Thoracic aorta (tissue), 2 donors: ENCODE measurements at places on chromosomes 2 and 18.
A peak's percentile ranks its signal among the peaks of the same experiment; 100 is the strongest.

DNA sequence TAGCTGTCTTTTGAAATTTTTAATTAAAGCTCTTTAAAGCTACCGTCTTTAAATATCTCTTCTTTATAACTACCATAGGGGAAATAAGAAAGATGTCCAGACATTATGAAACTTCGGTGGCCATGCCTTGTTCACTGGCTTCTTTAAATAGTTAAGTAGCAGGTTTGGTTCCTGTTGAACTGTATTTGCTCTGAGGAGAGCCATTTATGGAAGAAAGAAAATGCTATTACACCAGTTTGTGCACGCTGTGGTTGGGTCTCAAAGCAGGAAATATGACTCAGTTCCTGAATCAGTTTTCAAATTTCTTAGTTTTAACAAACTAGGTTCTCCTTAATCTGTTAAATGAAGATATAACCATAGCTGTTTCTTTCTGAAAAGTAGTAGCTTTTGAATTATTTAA is 12.2 kb downstream of the ARPC2 start:
- peak overlapping the region; percentile 88 for H3K27ac ChIP-seq
- H3K4me1 ChIP-seq = peaks cover 43% of the 10 kb centered on the region
- peak overlapping the region; percentile 39 for H3K4me3 ChIP-seq

- H3K27ac ChIP-seq = no peak overlapping the region
- no peaks in the 10 kb centered on the region for H3K36me3 ChIP-seq
- H3K4me1 ChIP-seq = no peaks in the 10 kb centered on the region
- H3K4me3 ChIP-seq = no peak overlapping the region
These were observed 129.6 kb downstream of the PPP1R1C start for GRCh38 chr2:182115258-182115657.

DNA sequence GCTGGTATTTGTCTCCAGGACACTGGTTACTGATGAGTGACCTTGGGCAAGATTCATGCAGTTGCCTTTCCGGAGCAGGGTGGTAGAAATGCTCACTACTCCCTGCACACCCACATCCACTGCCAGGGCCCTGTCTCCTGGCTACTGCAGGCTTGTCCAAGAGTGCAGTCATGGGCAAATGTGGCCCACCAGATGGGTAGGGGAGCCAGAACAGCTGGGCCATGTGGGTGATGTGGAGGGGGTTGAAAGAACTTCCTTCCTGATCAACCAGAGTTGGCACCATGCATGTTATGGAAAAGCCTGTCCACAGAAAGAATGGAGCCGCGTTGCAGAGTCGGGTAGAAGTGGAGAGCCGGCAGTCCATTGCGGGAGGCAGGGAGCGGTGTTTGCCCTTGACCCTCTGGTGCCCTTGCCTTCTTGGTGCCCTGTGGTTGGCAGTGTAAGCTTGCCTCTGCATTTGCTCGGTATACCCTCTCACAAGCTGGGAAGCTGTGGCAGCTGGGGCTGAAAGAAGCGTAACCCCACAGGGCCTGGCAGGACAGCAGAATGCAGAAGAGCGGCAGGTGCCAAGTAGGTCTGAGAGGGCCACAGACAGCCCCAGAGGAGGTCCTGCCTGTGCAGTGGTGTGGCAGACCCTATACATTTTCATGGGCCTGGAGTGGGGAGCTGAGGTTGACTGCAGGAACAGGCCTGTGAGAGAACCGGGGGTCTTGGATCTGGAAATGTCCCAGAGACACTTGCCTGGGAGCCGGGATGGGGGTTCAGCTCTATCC is 253.2 kb downstream of the TFCP2L1 start:
- DNase-seq = no peak
- H3K4me1 ChIP-seq = no peaks in the 10 kb centered on the region
- H3K36me3 ChIP-seq = no peaks in the 10 kb centered on the region
- no peak overlapping the region for H3K27ac ChIP-seq
- H3K27me3 ChIP-seq = no peaks in the 10 kb centered on the region

DNA sequence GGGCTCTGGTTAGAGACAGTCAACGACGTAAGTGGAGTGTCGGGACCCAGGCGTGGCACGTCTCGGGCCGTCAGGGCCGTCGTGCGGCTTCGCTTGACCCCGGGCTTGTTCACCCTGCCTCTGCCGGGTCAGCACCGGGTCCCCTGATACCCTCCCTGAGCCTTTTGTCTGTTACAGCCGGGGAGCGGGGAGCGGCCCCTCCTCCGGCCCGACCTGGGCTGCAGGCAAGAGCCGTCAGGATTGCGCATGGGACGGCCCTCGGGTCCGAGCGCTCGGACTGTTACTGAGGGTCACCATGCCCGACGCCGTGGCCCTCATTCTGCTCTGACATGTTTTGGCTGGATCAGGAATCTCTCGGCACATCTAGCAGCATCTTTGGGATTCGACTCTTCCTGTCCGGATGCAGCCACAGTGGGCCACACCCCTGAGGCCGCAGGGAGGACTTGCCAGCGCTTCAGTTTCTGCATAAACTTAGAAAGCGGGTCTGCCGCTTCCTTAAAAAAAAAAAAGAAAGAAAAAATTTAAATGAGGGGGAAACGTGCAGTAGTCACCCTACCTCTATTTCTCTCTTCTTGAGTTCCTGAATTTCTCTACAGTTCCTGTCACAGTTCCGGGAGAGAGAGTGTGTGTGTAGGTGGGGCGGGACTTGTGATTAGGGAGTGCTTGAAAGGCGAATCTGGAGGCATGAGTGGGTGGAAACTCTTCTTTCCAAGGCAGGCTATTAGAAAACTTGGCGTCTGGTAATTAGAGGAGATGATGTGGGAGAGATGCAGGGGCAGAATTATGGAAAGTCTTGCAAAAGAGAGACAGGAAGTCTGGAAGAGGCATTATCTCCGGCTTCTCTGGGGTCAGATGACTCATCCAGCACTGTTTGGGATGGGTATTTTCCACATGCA is 909 bp downstream of the TMEM87B start:
- peaks cover 13% of the 10 kb centered on the region for H3K4me1 ChIP-seq
- no peaks in the 10 kb centered on the region for H3K27me3 ChIP-seq
- peak overlapping the region; percentile 98 for H3K27ac ChIP-seq
- peaks cover under 1% of the 10 kb centered on the region for H3K36me3 ChIP-seq
- peak; percentile 47 for DNase-seq
- peak overlapping the region; percentile 91 for H3K4me3 ChIP-seq

- no peak for DNase-seq
- peaks cover 38% of the 10 kb centered on the region for H3K4me1 ChIP-seq
- no peaks in the 10 kb centered on the region for H3K27me3 ChIP-seq
These were observed 113.1 kb upstream of the HAAO start for GRCh38 chr2:42905341-42906110.

GRCh38 chr18:54217624-54218023 is 6.8 kb downstream of the MBD2 start:
- H3K4me1 ChIP-seq = peaks cover 23% of the 10 kb centered on the region
- H3K4me3 ChIP-seq = no peak overlapping the region
- no peak for DNase-seq

- no peaks in the 10 kb centered on the region for H3K27me3 ChIP-seq
- H3K36me3 ChIP-seq = no peaks in the 10 kb centered on the region
- no peak for DNase-seq
- H3K4me3 ChIP-seq = no peak overlapping the region
These were observed 1655.3 kb upstream of the ACVR2A start for GRCh38 chr2:146189541-146189940.
